ENCODE measurements at places on chromosomes 3 and 15.

GRCh38 chr3:171309906-171310359, 150.3 kb downstream of the TNIK start:
- peak; percentile 55 for DNase-seq

GRCh38 chr3:58183221-58183620, 27.6 kb downstream of the DNASE1L3 start:
- no peak for DNase-seq

GRCh38 chr15:25339431-25339830, 99.4 kb downstream of the UBE3A start:
- DNase-seq = no peak

DNA sequence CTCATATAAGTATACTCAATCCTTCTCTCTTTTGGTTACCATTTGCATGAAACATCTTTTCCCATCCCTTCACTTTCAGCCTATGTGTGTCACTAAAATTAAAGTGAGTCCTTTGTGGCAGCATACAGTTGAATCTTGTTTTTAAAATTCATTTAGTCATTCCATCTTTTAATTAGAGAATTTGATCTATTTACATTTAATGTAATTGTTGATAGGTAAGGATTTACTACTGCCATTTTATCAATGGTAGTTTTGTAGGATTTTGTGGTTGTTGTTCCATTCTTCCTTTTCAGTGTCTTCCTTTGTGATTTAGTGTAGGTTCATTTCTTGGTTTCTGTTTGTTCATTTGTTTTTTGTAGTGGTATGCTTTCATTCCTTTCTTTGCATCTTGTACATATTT, 191.9 kb upstream of the CTNNB1 start:
- DNase-seq = no peak

DNA sequence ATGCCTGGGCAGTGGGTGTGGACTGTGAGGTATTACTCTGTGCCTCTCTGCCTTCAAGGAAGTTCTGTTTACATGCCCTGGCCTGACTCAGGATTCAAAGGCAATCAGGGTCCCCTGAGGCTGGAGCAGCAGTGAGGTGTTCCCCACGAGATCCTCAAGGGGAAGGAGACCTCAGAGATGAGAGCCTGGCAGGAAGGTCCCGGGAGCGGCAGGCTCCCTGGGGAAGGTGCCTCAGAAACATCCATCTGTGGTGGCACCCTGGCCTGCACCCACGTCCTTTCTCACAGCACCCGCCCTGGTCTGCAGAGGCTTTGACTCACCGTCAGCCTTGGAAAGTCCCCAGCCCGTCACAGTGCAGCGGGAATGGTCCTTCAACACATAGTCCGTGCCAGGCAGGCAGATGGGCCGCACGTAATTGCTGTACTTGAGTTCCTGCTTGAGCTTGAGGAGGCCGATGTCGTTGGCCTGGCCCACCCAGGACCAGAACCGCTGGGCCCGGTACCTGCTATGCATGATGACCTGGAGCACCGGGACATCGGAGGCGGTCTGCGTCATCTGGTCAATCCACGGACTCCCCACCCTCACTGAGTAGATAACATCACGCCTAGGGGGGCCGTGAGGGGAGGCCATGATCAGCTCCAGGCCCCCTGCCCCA, 3.6 kb downstream of the PRSS50 start:
- no peak for DNase-seq

- DNase-seq = no peak
These were observed 98.9 kb upstream of the PIAS1 start for GRCh38 chr15:67955252-67955651.

DNA sequence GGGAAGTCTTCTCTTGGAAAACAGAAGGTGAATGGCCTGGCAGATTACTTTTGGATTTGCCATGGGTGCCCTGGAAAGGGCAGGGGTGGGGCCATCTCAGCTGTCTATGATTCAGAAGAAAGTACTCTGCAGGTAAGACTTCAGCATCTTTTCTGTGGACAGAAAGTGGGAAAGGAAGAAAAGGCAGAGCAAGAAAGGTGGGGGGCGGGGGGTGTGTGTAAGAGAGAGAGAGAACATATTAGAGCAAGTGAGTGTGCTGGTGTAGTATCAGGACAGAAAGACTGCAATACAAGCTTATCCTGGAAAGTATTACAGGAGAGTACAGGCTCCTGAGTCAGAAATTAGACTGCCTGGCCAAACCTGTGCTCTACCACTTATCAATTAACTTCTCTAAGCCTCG, 5.5 kb downstream of the TAGLN3 start:
- no peak for DNase-seq

GRCh38 chr3:119187266-119187665, 13.9 kb downstream of the UPK1B start:
- no peak for DNase-seq

GRCh38 chr15:59609730-59610712, 1.6 kb upstream of the GCNT3 start:
- DNase-seq = no peak

DNA sequence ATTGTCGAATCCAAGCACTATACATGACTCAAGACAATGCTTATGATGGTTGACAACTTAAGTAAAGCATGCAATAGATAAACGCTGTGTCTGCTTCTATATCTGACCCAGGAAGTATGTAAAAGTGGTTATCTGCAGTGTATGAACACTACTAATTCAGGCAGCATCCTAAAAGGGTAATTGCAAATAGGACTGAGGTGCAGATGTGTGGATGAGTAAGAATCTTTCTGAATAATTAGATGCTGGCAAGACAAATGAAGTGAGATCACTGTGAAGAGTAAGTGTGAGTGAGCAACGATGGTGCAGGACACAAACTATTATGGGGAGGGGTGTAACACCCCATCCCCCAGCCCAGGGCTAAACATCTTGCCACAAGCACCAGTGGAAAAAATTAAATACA, 195.7 kb upstream of the CHRNA7 start:
- DNase-seq = no peak

GRCh38 chr15:89801471-89802195, 13.0 kb downstream of the ANPEP start:
- no peak for DNase-seq

GRCh38 chr15:31550211-31550977, 223.8 kb downstream of the KLF13 start:
- DNase-seq = no peak

DNA sequence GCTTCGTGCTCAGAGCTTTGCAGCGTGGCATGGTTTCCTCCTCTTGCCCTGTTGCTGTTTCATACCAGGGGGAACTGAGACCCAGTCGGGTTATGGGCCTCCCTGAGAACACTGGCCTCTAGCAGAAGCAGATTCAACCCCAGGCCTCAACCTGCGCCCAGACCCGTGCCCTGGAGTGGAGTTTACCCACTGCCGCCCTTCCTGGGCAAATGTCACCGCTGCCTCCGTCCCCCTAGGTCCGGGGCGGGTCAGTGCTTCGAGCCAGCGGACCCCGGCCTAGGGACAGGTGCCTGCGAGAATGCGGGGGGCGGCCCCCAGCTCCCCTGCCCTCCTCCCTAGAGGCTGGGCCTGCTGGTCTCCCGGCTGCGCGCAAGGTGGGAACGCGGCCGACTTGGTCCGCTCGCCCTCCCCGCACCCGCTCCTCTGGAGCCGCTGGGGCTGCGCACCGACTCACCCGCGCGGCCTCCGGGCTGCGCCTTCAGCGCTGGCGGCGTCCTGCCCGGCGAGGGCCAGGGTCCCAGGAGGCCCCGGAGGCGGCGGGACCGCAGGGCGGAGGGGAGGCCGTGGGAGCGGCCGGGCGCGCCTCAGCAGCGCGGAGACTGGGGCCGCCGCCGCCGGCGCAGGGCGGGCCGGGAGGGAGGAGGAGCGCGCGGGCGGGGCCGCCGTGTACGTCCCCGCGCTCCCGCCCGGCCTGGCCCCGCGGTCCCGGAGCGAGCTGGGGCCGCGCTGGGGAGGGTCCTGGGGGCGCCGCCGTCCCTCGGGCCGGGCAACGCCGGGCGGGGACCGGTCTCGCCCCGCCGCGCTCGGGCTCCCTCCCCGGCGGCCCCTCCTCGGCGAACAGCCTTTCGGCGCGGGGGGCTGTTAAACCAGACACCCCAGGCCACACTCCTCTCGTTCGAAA, at the start of gene PIGZ:
TSS of gene PIGZ (minus strand) at position 601 of the 901 bp plus-strand sequence. CDS start 16,802 bp downstream, outside the sequence.
- DNase-seq = peak; percentile 44

DNA sequence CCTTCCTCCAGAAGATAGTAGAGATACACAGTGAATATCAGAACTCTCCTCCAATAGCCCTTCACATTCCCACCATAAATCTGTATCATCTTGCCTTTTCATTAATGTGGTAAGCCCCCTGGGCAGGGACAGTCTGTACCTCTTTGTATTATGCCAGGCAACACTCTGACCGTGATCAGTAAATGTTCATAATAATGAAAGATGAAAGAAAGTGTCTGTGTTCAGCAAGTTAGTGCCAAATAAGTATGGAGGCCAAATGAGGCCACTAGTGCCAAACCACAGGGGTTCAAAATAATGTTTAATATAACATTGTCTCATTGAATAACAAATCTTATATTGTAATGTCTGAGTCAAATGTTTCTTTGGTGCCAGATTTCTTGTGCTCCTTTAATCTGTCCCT, 104.3 kb downstream of the CMSS1 start:
- no peak for DNase-seq

GRCh38 chr15:85351965-85352364, 28.4 kb upstream of the AKAP13 start:
- DNase-seq = peak; percentile 47

GRCh38 chr15:31792611-31793199, 237.6 kb upstream of the CHRNA7 start:
- DNase-seq = no peak

- DNase-seq = no peak
These were observed 131.4 kb downstream of the THRB start for GRCh38 chr3:24363242-24363641.

- no peak for DNase-seq
These were observed 3.1 kb upstream of the C3orf33 start for GRCh38 chr3:155809181-155809580.

GRCh38 chr3:8954938-8955763, 8.1 kb downstream of the RAD18 start:
- no peak for DNase-seq

- DNase-seq = no peak
These were observed 2.3 kb downstream of the EOGT start for GRCh38 chr3:69011096-69011730.

GRCh38 chr3:138941259-138941885, 5.6 kb downstream of the FOXL2 start:
- no peak for DNase-seq

GRCh38 chr3:4474683-4475490, 7.8 kb upstream of the SUMF1 start:
- DNase-seq = no peak

- no peak for DNase-seq
These were observed 7.4 kb downstream of the FAM3D start for GRCh38 chr3:58659051-58659675.

GRCh38 chr3:50620420-50620819, 3.5 kb downstream of the MAPKAPK3 start:
- no peak for DNase-seq

DNA sequence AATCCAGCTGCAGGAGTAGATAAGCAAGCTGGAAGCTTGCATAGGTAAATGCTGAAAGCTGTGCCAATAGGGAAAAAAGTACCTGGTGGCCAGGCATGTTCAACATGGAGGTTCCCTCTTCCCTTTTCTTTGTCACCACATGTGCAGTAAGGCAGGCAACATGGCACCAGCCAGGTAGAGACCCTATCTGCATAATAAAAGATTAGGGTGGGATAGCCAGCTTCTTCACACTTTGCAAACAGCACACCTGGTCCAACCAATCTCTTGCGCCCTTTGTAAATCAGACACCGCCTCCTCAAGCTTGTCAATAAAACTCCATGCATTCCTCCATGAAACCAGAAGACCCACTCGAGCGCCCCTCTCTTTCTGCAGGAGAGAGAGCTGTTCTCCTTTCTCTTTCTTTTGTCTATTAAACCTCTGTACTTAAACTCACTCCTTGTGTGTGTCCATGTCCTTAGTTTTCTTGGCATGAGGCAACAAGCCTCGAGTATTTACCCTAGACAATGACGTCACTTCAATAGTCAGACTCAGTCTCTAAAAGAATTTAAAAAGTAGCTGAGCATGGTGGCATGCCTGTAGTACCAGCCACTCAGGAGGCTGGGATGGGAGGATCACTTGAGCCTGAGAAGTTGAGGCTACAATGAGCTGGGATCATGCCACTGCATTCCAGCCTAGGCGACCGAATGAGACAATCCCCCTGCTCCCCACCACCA, 256.3 kb downstream of the SCAPER start:
- no peak for DNase-seq

- DNase-seq = no peak
These were observed 6.7 kb downstream of the PCYT1A start for GRCh38 chr3:196280689-196281440.

DNA sequence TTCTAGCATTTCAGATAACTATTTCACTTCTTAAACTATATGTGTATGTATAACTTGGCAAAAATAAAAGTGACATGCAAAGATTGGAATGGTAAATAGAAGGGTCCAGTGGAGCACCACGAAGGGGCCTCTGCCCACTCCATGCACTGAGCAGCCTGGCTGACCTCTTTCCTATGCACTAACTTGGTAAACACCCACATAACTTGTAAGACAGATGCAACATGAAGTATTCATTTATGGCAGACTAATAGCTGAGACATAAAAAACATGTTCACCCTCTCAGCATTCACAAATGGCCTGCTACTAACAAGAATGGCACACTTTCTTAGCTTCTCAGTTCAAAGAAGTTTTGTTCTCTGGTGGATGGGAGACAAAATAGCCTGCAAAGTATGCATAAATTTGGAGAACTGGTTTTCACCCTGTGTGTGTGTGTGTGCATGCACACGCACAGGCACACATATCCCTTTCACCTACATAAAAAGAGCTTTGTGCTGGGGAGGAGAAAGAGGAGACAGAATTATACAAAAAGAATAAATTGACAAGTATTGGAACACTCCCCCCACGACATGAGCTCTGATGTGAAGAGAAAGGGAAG, 26.5 kb upstream of the RYK start:
- no peak for DNase-seq

DNA sequence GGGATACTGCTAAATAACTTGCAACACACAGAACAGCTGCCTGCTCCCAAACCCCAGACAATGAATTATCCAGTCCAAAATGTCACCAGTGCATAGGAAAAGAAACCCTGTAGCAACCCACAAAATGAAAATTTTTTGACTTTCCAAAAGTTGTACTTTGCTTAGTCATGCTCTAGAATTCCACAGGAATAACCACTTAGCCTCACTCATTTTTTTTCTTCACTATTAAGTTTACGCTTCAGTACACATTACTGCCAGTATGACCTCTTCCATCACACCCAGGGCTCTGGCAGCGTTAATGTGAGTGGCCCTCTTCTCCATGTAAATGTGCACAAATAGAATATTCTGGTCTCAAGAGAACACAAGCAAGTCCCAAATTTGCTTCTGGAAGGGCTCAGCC, 259.8 kb downstream of the MAGI1 start:
- DNase-seq = no peak

- no peak for DNase-seq
These were observed 7.5 kb upstream of the STRA6 start for GRCh38 chr15:74209997-74210671.

- DNase-seq = no peak
These were observed 1.2 kb downstream of the SLC12A6 start for GRCh38 chr15:34336231-34336990.

DNA sequence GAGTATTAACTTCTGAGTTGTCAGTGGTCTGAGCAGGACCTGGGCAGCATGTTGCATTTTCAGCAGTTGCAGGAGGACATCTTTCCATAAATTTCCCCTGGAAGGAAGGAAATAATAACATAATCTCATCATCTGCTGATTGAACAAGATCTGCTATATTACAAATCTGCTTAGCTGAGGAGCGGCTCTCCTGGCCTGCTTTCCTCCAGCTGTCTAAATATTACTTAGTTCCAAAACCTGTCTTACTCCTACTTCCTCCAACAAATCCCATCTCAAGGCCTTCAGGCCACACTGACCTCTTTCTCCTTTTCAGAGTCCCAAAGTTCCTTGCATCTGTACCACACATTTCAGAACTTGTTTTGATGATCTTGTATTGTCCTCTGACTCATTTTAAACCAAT, 364.4 kb upstream of the MCTP2 start:
- no peak for DNase-seq

GRCh38 chr15:61393524-61393923, 164.4 kb upstream of the RORA start:
- DNase-seq = no peak
